Activated T-cell treated with anti-CD3 and anti-CD28 coated beads for 4 hours (primary cell): ENCODE measurements at places on chromosomes 7 and 10.

DNA sequence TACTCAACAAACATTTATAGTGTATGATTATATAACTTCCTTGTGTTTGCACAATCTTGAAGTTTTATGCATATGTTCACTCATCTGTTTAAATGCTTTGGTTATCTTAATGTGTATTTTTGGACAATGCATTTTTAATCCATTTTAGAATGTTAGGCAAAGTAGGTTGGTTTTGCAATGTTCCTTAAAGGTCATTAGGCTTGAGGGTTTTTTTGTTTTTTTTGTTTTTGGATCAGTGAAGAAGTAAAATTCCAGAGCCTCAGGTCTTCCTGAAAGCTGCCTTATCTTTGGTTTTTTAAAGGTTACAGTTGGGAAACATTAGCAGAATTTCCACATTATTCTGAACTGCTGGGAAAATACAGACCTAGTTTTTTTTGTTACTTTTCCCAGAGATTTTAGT lies 12.8 kb downstream of the MDFIC start:
- no peak for DNase-seq

GRCh38 chr10:132390921-132391675 lies 5.9 kb upstream of the PWWP2B start:
- DNase-seq = no peak

DNA sequence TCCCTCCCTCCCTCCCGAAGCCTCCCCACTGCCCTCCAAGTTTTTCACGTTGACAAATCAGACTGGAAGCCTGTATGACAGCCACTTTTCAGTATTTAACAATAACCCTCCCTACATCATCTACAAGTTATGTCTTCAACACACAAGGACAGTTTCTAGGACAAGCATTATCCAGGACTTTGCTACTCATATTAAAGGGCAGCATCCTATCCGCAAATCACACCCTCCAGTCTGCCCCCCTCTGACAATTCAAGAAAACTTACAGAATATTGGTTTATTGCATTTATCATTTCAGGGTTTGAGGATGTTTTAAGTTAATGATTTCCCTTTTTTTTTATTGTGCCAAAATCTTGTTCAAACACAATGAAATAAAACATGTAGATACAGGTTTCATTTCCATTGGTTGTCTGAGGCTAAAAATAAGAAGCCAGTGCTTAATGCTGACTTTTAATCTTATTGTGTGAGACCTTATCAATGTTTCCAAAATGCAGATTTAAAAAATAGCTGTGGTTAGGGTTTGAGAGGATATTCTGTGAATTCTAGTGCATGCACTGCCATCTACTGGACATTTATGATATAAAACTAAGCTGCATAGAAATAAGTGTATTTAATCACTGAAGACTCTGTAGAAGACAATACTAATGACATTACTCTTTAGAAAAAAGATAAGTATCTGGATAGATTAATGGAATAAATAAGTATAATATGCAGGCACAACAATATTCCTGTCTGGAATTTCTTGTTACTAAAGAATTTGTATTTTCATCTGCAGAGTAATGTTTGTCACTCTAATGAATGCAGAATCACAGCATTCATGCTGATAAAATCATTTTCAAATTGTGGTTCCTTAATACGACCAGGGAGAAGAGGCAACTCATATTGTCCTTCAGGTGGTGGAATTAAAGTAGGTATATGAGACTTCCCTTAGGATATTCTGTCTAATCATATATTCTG lies 64.1 kb downstream of the CAV1 start:
- no peak for DNase-seq

GRCh38 chr10:79383974-79384606 lies 36.8 kb downstream of the PPIF start:
- DNase-seq = no peak

GRCh38 chr10:110074758-110075671 lies 67.2 kb downstream of the ADD3 start:
- DNase-seq = no peak

DNA sequence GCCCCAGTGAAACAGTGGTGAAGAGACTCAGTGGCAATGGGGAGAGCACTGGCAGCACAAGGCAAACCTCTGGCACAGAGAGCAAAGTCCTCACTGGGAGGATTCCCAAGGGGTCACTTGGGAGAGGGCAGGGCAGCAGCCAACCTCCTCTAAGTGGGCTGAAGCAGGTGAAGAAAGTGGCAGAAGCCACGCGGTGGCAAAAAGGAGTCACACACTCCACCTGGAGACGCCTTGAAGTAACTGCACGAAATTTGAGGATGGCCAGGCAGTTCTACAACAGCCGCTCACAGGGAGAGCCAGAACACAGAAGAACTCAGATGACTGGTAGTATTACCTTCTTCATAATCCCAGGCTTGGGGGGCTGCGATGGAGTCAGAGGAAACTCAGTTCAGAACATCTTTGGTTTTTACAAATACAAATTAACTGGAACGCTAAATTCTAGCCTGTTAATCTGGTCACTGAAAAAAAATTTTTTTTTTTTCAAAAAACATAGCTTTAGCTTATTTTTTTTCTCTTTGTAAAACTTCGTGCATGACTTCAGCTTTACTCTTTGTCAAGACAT lies 574 bp upstream of the IL6 start:
- DNase-seq = peak; percentile 25

DNA sequence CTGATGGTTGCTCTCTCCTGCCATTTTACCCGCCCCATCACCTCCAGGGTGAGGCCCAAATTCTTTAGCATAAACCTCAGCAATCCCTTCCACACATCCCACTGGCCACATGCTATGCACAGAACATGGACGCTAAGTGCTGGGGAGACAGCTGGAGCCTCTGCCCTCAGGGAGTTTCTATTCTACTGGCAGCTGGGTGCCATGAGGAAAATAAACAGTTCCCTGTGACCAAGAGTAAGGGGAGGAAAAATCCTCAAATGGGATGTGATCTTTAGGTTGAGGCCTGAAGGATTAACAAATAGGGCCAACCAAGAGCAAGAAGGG lies 1.2 kb downstream of the PARP12 start:
- DNase-seq = no peak

DNA sequence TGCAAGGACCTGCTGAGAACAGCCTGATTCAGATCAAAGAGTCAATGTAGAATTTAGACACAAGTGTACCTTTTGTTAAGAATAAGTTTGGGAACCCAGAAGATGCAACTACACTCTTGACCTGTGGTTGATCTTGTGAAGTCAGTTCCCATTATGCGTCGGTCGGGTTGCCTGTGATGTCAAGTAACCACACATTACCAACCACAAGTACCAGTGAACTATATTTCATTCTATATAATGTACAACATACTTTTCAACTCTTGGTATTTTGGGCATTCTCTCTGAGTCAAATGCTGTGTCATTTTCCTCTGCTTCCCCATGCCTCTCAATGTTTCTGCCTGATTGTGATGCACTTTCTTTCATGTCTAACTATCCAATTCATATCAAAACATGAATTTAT lies 426.2 kb downstream of the ETV1 start:
- DNase-seq = no peak

- DNase-seq = no peak
Measured at GRCh38 chr7:132577206-132578049, 1.2 kb upstream of the PLXNA4 start.

DNA sequence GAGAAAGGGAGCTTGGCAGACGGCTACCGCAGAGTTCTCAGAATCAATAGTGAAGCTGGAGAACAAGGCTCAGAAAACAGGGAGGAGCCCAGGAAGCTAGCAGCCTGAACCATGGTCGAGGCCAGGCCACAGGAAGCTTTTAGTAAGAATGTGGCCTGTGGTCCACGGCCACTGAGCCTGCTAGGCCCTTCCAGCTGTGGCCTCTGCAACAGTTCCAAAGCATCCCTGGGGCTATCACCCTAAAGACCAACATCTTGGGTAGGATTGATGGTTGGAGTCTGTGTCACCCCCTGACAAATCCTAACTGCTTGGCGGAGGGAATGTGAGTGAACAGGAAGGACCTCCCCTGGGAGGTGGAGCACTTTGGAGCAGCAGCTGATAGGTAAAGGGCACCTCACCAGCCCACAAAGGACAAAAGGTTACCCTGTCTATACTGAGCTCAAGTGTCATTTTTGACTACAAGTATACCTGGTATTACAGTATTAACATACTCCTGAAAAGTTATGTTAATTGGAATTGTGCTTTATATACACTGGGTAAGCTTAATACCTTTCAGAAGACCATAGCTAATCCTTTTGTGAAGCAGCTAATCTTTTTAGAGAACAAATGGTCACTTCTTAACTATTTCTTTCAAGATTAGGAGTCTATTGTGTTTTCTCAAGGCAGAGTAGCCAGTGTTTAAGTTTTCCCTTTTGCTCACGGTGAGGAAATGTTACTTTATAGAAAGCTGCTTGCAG lies 18.7 kb downstream of the PTPRE start:
- DNase-seq = no peak

GRCh38 chr7:33143996-33144718 lies 14.8 kb downstream of the BBS9 start:
- DNase-seq = no peak

DNA sequence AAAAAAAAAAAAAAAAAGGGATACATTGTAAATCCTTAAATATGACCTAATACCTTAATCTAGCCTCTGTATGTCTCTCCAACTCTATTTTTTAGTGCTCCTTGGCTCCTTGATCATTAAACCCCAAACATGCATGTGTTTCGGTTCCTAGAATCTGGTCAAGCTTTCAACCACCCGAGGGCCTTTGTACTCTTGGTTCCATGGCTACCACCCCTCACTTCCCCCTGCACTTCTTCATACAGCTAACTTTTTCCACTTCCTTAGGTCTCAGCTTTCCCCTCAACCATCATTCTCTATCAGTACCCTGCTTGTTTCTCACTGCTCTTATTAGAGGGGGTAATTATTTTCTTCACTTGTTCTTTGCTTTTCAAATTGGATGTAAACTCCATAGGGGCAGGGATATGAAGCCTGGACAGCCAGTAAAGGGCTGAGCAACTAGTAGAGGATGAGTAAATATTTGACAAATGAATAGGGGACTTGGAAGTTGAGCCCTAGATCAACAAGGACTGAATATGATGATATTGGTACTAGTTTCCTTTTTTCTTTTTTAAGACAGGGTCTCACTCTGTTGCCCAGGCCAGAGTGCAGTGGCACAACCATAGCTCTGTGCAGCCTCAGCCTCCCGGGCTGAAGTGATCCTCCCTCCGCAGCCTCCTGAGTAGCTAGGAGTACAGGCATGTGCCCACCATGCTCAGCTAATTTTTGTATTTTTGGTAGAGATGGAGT lies 4.3 kb upstream of the GDI2 start:
- DNase-seq = no peak

DNA sequence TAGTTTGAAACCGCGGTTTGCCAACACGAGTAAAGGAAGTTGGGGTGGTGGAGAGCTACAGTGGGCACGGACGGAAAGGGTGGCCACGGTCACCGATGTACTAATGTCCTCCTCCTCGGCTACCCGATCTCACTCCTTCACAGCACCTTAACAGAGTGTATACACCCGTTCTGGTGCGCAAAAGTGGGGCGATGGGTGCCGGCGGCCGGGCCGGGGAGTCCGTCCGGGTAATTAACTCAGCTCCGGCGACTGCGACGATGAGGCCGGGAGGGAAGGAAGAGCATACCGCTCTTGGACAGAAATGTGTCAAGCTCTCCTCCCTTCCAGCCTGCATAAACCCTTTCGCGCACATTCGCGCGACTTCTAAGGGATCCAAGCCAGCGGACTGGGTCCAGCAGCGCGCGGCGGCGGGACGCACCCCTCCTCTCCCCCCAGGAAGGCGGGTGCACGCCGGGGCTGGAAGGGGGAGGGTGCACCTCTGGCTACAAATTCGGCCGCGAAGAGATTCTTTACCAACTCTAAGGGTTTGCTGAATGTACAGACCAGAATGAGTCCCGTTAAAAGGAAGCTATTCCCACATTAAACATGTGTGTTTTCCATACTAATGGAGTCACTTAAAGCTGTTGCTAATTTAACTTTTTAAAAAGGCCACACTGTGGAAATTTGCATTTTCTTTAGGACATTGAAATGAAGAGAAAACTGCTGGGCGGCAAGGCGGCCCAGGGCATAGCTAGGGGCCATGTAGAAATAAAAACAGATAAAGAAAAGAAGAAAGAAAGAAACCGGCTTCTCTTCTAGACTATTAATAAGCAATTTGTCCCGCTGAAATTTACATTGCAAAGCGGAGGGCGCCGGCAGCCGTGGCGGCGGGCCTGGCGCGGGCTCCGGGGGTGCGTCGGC lies 6.6 kb upstream of the EBF3 start:
- no peak for DNase-seq

DNA sequence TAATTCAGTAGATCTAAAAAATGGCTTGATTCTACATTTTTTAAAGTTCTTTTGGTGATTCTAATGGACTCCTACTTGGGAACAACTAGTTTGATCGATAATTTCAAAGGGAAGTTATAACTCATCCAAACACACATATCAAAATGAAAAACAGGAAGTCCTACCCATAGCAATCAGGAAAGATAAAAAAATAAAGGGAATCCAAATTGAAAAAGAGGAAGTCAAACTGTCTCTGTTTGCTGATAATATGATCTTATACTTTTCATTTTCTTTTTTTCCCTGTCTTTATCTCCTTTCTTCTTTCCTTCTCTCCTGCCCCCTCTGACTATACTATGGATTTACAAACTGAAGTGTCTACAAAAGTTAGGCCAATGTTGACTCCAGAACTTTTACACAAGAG lies 118.8 kb downstream of the IQUB start:
- DNase-seq = no peak

DNA sequence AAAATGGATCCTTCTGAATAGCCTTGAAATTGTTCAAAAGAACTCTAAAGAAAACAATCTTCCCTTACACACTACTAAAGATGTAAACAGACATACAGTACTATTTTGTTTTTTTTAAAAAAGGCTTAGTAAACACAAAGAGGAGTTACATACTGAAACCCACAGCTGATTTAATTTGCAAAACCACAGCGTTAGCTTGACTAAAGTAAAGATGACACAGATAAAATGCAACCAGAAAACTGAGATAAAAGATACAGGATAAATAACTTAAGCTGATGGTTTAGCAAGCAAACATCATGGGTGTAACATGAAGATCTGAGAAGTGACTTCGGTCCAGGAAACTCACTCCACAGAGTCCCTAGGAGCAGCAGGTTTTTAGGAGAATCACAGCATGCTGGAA lies 21.8 kb downstream of the PRKCQ start:
- no peak for DNase-seq

- no peak for DNase-seq
Measured at GRCh38 chr10:133158756-133159610, 1.0 kb upstream of the KNDC1 start.

- no peak for DNase-seq
Measured at GRCh38 chr7:10767771-10768170, 205.9 kb upstream of the PHF14 start.

DNA sequence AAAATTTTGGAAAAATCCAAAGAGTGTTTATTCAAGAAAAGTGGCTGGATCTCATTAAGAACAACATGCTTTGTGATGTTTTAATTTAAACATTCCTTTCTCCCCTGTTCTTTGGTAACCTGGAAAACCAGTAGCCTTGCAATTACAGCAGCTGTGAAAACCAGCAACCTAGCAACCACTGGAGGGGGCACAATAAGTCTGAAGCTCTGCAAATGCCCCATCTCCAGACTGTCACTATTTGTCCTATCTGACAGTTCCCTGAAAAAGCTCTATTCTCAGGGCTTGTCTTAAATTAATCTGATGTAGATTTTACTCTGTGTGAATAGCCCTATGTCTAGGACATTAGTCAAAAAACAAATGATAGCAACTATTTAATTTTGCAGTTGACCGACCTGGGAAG lies 137.6 kb upstream of the THSD7A start:
- no peak for DNase-seq

GRCh38 chr7:155349601-155350331 lies 52.1 kb downstream of the INSIG1 start:
- no peak for DNase-seq
